Choroid plexus epithelial cell (primary cell): ENCODE measurements at places on chromosomes 4 and X.

DNA sequence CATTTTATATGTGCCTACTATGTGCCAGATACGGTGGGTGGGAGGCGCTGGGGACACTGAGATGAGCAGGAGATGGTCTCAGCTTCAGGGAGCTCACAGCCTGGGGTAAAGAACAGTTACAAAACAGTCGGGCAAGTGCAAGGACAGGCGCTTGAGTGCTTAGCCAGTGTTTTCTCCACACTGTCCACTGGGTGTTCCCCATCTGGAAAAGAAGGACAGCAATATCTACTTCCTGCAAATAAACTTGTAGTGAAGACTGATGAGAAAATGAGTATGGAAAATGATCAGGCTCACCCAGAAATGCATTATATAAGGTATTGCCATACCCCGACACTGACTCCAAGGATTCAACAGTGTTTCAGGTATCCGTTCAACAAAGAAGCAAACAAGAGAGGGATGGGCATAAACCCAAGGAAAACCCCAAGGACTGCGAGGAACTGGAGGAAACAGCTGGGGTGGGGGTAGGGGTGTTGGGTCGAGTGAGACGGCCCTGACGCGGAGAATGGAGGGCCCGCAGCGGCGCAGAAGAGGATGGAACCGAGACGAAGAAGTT is 835 bp downstream of the TMEM185A start:
- peak; percentile 71 for DNase-seq

DNA sequence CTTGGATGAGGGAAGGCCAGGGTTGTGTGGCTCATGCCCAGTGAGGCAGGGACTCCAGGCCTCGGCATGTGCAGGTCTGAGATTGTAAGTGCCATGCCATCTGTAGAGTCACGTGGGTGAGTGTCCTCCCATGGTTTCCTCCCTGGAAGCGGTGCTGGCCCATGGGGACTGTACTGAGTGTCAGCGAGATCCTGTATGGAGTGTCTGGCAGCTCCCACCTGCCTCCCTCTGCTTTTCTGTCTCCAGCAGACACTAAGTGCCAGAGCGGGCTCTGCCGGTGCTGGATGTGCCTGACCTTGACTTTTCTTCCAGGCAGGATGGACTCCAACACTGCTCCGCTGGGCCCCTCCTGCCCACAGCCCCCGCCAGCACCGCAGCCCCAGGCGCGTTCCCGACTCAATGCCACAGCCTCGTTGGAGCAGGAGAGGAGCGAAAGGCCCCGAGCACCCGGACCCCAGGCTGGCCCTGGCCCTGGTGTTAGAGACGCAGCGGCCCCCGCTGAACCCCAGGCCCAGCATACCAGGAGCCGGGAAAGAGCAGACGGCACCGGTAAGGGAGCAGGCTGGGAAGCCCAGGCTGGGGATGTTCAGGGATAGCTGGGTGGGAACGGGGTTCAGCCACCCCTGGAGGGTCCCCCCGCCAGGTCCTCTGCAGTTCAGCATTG is 7.6 kb downstream of the WFS1 start:
- no peak for DNase-seq

DNA sequence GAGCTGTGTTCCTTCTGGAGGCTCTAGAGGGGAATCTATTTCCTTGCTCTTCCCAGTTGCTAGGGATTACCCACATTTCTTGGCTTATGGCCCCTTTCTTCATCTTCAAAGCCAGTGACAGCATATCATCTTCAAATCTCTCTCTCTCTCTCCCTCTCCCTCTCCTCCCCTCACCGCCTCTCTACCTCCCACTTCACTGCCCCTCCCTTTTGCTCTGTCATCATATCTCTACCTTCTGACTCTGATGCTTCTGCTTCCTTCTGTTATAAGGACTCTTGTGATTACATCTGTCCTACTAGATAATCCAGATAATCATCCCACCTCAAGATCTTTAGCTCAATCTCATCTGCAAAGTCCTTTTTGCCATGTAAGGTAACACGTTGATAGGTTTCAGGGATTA is 93.1 kb upstream of the TEX13D start:
- no peak for DNase-seq

DNA sequence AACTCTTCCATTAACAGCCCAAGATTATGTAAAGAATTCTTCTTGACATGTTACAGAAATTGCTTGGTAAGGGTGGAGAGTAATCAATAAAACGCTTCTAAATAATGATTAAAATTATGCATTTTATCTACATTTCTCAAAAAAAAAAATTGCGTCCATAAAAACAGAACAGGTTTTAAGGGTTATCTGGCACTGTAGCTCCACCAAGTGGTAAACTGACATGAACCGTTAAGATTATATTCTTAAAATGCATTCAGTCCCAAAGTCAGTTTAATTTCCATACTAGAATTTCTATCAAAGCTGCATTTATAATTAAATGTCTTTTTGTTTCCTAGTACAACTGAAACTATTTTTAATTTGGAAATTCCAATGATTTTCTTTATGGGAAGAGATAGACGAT is 214.0 kb upstream of the UGT8 start:
- DNase-seq, result peak; percentile 76

DNA sequence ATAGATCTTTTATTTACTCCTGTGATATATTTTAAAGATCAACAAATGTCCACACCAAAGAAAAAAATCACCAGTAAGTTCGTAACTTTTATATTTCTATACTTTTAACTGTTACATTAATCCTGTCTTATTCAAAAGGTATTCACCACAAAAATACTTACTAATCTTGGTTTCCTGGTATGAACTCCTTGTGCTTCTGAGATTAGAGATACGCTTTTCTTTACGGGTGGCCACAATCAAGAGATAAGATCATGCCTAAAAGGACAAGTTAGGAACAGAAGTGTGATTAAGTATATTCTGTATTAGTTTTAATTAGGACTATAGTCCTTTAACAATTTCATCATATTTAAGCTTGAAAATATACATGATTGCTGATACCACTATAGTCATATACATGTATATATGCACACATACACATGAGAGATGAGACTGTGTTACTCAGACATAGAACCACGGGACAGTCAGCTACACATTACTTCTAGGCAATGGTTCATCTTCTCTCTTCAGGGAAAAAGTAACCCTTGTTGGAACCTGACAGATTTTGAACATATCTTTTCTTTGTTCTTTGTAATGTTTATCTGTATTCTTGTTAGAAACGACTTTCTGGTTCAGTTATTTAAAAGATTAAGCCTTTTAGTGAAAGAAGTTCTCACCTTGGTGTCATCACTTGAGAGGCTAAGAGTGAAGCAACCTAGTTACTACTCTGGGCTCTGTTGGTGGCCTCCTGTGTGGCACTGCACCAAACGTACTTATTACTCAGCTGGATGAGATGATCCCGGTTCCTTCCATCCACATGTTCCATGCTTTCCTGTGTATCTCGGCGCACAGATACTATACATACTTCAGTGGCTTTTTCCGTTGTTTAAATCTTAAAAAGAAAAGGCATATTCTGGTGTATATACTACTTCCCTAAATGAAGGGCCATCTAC is 146.1 kb downstream of the CBR4 start:
- DNase-seq, result no peak

- peak; percentile 79 for DNase-seq
These were observed 89.7 kb downstream of the LRP2BP start for GRCh38 chr4:185305979-185306442.

- DNase-seq, result no peak
These were observed 187.0 kb downstream of the CRLF2 start for GRCh38 chrX:1025413-1025812.

GRCh38 chr4:67892905-67893304 is 9.1 kb upstream of the TMPRSS11D start:
- DNase-seq, result no peak
